ENCODE measurements at places on chromosomes 11 and 22. TPM values are rescaled to one million over a fixed set of nuclear protein-coding genes. Genes with fewer than 3 reads are reported as not detected.
A peak's percentile ranks its signal among the peaks of the same experiment; 100 is the strongest.

IGSF22 gene
- polyA plus RNA-seq = 3.0 TPM

MS4A2 gene
- not detected for polyA plus RNA-seq

C1QTNF4 gene
- not detected for polyA plus RNA-seq

SHANK2 gene
- polyA plus RNA-seq = not detected

SHANK3 gene
- polyA plus RNA-seq = not detected

BANF1 gene
- polyA plus RNA-seq = 247 TPM

PRRG4 gene
- not detected for polyA plus RNA-seq

DNA sequence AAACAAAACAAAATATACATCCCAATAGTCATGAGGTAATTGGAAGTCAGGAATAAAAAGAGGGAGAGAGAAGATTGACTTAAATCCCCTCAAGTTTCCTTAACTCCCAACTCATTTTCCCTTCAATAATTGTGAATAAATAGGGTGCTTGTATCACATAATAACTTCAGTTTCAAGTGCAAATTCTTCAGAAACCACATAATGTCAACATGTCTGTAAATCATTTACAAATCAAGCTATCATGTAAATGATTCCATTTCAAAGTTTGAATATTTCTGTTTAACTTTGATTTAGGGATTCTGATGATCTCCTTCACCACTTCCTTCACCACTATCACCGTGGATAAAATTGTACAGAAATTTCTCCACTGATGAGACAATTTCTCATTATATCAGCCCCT, 23.2 kb downstream of the CASP5 start:
- H3K4me1 ChIP-seq = peaks cover 4% of the 10 kb centered on the region
- H3K27ac ChIP-seq = no peak overlapping the region
- no peak for DNase-seq
- no peaks in the 10 kb centered on the region for H3K27me3 ChIP-seq
- no peak overlapping the region for H3K4me3 ChIP-seq

DNA sequence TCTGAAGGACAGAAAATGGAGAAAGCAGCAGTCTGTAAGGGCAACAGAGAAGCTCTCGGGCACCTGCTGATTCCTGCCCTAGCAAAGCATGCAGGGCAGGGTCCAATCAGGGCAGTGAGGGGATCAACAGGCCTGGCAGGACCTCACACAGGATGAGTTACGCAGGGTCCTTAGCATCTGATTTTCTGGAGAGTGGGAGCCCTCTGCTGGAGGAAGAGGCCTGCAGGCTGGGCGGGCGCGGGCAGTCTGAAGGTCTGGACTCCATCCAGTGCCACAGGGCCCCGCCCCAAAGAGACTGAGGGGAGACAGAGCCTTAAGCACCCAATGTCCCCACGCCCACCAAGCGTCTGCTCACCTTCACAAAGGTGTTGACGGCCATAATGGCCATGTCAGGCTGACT, 28.9 kb downstream of the AP1B1 start:
- no peaks in the 10 kb centered on the region for H3K27me3 ChIP-seq
- H3K4me3 ChIP-seq = no peak overlapping the region
- peaks cover 10% of the 10 kb centered on the region for H3K36me3 ChIP-seq
- DNase-seq = no peak
- no peak overlapping the region for H3K27ac ChIP-seq

DNA sequence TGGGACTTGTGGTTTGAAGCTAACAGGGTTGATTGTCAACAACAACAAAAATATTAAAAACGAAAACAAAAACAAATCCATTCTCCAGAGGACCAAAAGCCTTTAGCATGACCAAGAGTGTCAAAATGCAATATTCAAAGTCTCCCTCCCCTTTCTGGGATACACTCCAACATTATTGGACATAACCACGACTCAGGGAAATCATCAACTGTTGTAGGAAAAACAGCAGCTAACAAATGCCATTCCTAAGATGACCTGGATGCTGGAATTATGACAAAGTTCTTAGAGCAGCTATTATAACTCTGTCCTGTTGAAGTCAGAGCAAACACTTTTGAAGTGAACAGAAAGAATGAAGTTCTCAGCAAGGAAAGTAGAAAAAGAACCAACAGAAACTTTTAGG, 143.0 kb downstream of the TMEM135 start:
- H3K27ac ChIP-seq = no peak overlapping the region
- no peaks in the 10 kb centered on the region for H3K27me3 ChIP-seq
- H3K4me1 ChIP-seq = no peaks in the 10 kb centered on the region
- peaks cover 39% of the 10 kb centered on the region for H3K36me3 ChIP-seq
- DNase-seq = no peak

- peaks cover 5% of the 10 kb centered on the region for H3K4me1 ChIP-seq
- DNase-seq = no peak
- peaks cover 11% of the 10 kb centered on the region for H3K27me3 ChIP-seq
- no peaks in the 10 kb centered on the region for H3K36me3 ChIP-seq
Observed at GRCh38 chr22:50713571-50714056, 24.4 kb upstream of the ACR start.

- H3K27me3 ChIP-seq = peaks cover 25% of the 10 kb centered on the region
- no peak overlapping the region for H3K4me3 ChIP-seq
- no peaks in the 10 kb centered on the region for H3K36me3 ChIP-seq
- no peaks in the 10 kb centered on the region for H3K4me1 ChIP-seq
- no peak for DNase-seq
Observed at GRCh38 chr22:44271732-44272400, 40.9 kb downstream of the SHISAL1 start.

GRCh38 chr11:130827451-130828377, 88.6 kb downstream of the SNX19 start:
- no peak overlapping the region for H3K4me3 ChIP-seq
- no peaks in the 10 kb centered on the region for H3K4me1 ChIP-seq
- no peak overlapping the region for H3K27ac ChIP-seq
- DNase-seq = no peak

- H3K36me3 ChIP-seq = no peaks in the 10 kb centered on the region
- no peak for DNase-seq
- peaks cover 25% of the 10 kb centered on the region for H3K4me1 ChIP-seq
- H3K4me3 ChIP-seq = peak overlapping the region; percentile 91
Observed at GRCh38 chr11:34359548-34359891, 1.7 kb upstream of the ABTB2 start.

DNA sequence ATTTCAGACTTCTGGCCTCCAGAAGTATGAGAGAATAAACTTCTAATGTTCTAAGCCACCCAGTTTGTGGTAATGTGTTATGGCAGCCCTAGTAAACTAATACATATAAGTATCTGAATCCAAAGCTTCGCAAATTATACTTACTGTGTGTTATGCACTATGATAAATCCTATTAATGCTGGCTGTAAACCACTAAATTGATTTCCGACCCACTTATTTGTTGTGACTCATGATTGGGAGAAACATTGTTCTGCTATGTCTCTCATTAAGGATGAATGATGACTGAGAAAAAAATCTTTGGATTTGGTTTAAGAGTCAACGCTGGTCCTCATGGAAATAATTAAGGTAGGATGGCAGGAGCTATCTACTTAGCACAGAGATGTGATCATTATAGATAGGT, 62.0 kb downstream of the FZD4 start:
- H3K4me1 ChIP-seq = no peaks in the 10 kb centered on the region
- no peaks in the 10 kb centered on the region for H3K27me3 ChIP-seq
- no peak overlapping the region for H3K27ac ChIP-seq

GRCh38 chr22:36323182-36323854, 64.4 kb downstream of the MYH9 start:
- H3K27ac ChIP-seq = peak overlapping the region; percentile 70
- DNase-seq = no peak
- H3K27me3 ChIP-seq = no peaks in the 10 kb centered on the region
- H3K36me3 ChIP-seq = peaks cover 11% of the 10 kb centered on the region
- no peak overlapping the region for H3K4me3 ChIP-seq
- peaks cover 13% of the 10 kb centered on the region for H3K4me1 ChIP-seq

DNA sequence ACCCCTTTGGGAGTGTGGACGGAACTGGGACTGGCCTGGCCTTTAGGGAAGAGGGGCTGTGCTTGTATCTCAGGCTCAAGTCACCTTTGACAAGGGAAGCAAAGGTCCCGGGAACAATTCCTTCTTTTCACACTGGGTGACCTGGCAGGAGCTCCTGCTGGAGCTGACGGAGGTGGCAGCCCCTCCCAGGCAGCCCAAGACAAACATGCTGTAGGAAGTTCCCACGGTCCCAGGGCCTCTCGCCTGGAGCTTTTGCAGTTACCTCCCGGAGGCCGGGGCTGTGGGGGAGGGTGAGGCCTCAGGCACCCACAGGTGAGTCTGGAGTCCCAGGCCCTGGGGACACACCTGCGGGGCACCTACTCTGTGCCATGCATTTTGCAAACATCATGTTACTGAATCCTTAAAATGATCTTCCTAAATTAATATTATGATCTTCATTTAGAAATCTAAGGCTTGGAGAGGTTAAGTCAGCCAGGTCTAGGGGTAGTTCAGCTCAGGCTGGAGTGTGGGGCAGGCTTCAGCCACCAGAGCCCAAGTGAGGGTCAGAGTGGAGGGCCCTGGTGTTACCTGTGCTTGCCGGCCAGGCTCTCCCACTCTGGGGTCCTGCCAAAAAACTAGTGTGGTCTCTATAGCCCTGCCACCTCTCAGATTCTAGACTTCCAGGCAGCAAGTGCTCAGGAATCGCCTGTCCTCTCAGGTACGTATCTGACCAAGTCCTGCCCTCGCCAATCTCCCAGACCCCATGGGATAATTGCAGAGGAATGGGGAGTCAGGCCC, 15.7 kb upstream of the MYEOV start:
- H3K36me3 ChIP-seq = no peaks in the 10 kb centered on the region
- no peaks in the 10 kb centered on the region for H3K4me1 ChIP-seq
- no peaks in the 10 kb centered on the region for H3K27me3 ChIP-seq
- no peak for DNase-seq
- H3K4me3 ChIP-seq = no peak overlapping the region

DNA sequence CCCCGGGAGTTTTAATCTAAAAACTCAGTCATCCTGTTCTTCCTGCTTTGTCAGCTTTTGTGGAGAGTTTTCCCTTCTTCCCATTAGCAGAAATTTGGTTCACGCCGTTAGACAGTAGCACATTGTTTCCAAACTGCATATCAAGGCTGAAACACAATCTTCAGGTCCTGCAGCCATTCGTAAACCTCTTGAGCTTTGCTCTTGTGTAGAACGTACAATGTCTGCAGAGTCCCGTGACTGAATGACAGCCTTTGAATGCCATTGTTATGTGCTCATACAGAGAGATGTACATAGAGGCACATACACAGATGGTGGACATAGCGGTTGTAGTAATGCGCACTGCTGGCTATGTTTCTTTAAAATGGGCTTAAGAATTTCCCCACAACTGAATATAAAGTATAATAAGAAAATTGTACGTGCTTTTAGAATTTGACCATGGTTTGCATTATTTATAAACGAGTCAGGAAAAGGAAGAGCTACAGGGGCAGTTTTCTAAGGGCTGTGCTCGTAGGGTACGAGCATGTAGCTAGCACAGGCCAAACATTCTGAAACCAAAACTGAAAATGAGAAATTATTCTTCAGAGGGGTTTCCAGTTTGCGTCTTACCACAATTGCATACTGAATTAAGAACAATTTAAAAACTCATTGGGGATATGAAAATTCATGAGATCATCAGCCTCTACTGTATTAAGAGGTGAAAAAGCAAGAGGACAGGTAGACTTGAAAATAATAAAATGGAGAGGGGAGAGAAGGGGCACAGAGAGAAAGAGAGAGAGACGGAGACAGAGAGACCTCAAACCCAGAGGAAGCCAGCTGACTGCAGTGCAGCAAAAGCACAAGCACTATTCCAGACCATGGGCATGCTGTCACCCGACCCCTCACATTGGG, 310.1 kb downstream of the CADM1 start:
- no peaks in the 10 kb centered on the region for H3K36me3 ChIP-seq
- H3K27ac ChIP-seq = no peak overlapping the region
- no peak for DNase-seq

DNA sequence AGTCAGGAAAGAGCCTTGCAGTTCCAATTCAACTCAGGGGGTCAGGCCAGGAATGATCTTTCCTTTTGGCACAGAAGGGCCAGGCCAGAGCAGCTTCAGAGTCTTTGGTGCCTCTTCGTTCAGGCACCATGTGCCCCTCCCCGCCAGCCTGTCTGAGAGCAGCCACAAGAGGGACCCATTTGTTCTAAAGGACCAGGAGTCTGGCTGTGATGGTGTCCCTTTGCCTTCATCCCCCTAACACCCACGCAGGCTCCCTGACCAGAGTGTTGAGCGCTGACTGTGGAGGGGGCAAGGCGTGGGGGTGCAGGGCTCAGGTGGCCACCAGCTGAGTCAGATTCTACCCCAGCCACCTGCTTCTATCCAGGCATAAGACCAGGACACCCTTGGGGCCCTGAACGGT, 156.4 kb downstream of the TTC17 start:
- H3K4me3 ChIP-seq = no peak overlapping the region
- DNase-seq = no peak
- H3K36me3 ChIP-seq = no peaks in the 10 kb centered on the region

DNA sequence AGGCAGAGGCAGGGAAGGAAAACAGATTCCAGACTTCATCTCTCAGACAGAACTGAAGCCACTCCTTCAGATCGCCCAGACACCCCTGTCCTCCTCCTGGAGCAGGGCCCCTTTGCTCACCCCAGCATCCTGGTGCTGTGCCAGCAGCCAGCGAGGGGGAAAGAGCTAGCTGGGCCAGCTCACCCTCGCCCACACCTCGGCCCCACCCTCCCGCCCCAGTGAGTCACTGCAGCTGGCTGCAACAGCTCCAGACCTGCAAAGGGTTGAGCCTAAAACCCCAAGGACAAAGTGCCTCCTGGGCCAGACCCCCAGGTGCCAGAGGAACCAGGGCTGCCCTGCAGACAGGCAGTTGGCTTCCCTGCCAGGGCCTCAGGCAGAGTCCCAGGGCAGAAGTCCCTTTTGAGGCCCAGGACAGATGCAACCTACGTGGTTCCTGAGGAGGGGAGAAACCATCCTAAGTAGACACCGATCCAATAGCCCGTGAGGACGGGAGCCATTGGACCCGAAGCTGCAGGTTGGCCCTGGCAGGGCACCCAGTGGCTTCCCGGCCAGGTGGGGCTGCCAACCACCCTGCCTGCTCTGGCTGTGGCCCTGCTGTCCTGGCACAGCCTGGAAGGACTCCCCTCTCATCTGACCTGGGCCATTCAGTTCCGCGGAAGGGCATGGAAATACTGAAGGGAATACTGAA, 7.2 kb downstream of the AHNAK start:
- peaks cover 5% of the 10 kb centered on the region for H3K36me3 ChIP-seq
- H3K4me3 ChIP-seq = peak overlapping the region; percentile 84
- peaks cover 65% of the 10 kb centered on the region for H3K4me1 ChIP-seq

- no peak overlapping the region for H3K27ac ChIP-seq
- peaks cover 6% of the 10 kb centered on the region for H3K27me3 ChIP-seq
- H3K36me3 ChIP-seq = no peaks in the 10 kb centered on the region
- no peaks in the 10 kb centered on the region for H3K4me1 ChIP-seq
- no peak for DNase-seq
Observed at GRCh38 chr11:126133901-126134300, 71.2 kb upstream of the CDON start.

- no peaks in the 10 kb centered on the region for H3K36me3 ChIP-seq
- H3K27me3 ChIP-seq = no peaks in the 10 kb centered on the region
- H3K4me1 ChIP-seq = no peaks in the 10 kb centered on the region
- no peak for DNase-seq
- no peak overlapping the region for H3K27ac ChIP-seq
Observed at GRCh38 chr11:81331611-81332235, 1401.9 kb downstream of the FAM181B start.

DNA sequence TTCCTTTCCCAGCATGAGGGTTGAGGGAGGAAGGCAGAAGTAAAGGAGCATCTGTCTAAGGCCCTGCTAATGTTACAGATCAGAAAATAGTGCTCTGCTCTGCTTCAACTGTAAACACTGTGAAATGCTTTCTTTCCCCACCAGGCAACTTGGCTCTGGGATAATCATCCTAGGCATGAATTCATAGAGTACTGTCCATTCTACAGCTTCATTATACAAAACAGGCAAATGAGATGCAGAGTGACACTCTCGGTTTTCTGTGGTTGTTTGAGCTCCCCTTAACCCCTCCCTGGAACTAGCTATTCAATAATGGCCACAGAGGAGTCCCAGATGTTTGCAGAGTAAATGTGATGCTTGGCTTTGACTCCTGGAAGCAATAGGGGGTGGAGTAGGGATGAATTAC, 184.3 kb upstream of the CTSC start:
- H3K36me3 ChIP-seq = no peaks in the 10 kb centered on the region
- H3K4me3 ChIP-seq = no peak overlapping the region
- no peak for DNase-seq
- H3K27ac ChIP-seq = no peak overlapping the region

All from naive B cell (primary cell).